ENCODE measurements at places on chromosomes 13 and 19. TPM values are rescaled to one million over a fixed set of nuclear protein-coding genes. Genes with fewer than 3 reads are reported as not detected.

- DNase-seq: peak; percentile 72
Measured at GRCh38 chr13:97124915-97125809, 97.0 kb upstream of the MBNL2 start.

GRCh38 chr13:112602189-112602588, 14.2 kb upstream of the TUBGCP3 start:
- DNase-seq: no peak

DNA sequence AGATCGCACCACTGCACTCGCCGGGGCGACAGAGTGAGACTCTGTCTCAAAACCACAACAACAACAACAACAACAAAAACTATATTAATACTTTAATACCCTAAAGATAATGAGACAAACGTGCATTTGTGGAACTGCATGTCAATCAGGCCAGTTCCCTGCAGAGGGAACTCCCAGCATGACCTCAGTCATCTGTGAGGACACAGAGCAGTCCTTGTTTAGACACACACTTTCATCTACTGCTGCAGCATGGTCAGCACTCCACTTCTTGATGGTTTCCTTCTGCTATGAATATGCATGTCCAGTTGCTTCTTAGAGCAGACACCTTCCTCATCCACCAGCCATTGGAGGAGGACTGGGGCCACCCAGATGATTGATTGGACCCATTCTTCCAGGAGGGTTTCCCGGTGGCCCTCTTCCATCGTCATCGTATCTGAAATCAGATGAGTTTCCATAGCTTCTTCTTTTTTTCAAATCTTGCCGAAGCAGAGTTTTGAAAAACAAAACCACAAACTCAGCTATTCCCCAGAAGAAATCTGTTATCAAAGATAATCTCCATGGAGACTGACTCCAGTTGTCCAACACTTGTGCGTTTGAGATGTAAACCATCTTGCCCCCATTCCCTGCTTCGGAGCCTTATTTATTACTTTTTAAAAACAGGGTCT, 26.5 kb downstream of the ZNF607 start:
- no peak for DNase-seq

DNA sequence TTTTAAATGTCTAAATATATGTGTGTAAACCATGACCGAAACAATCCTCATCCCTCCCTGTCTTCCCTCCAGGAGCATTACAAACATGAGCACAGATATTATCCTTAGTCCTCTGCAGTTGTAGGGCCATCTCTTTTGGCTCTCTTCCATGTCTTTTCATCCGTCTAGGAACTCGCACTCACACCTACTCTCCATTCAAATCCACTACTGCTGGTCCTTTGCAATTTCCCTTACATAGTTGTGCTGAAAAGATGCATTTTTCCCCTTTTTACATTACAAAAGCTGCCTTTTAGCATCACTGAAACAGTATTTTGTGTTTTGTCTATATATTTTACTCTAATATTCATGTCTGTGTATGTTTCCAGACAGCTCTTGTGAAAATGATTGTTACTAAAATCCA, 237.8 kb downstream of the DACH1 start:
- DNase-seq: no peak

Gene ZNF536
- polyA plus RNA-seq: 2.1 TPM

DNA sequence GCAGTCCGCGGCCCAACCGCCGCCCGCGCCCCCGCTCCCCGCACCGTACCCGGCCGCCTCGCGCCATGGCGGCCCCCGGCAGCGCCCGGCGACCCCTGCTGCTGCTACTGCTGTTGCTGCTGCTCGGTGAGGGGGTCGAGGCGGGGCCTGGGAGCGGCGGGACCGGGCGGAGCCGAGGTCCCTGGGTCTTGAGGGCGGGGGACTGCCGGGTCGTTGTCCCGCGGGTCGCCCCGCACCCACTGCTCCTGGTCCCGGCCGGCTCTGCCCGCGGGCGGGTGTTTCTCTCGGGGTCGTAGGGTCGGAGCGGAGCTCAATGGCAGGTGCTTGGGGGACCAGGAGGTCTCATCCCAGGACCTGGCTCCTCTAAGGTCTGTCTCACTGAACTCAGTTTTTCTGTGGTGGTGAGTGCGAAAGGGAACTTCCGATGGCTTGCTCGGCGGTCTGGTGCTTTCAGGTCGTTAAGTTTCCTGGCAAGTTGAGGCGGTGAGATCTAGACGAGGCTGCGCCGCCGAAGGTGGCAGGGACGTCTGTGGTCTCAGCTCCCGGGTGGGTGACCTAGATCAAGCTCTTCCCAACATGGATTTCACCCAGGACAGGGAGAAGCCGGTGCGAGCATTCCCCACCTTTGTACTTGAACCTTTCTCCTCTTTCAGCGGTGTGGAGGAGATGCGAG, 467 bp downstream of the LAMP1 start:
- DNase-seq: no peak

- DNase-seq: no peak
Measured at GRCh38 chr13:93217721-93218261, 8.8 kb upstream of the GPC6 start.

GRCh38 chr19:7888826-7889217, 512 bp downstream of the LRRC8E start:
- no peak for DNase-seq

Gene ERICH4
- 7.5 TPM for polyA plus RNA-seq

DNA sequence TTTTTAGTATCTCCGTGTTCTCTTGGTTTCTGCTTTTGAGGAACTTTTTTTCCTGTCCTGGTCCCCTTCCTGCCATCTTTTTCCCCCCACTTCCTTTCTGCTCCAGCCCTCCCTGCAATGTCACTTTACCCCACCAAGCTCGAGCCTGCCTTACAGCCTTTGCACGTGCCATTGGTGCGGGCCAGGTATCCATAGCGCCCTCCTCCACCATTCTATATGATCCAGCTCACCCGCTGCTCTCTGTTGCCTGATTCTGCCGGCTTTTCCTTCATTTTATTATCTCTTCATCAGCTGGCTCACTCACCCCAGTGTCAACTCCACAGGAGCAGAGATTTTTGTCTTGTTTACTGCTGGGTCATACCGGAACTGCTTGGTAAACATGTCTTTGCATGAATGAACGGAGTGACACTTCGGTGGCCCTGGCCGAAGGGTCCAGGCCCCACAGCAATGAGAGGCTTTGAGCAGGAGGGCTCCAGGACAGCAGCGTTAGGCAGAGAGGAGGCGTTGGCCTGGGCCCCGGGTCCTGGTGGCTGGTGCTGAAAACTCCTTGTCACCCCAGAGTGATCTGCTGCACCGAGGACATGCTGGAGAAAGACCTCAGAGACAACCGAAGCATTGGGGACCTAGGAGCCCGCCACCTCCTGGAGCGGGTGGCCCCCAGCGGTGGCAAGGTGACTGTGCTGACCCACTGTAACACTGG, 1.2 kb downstream of the MRI1 start:
- DNase-seq: no peak

Gene PPP1R13L
- 10.9 TPM for polyA plus RNA-seq

Gene CPT1C
- polyA plus RNA-seq: 11.2 TPM

DNA sequence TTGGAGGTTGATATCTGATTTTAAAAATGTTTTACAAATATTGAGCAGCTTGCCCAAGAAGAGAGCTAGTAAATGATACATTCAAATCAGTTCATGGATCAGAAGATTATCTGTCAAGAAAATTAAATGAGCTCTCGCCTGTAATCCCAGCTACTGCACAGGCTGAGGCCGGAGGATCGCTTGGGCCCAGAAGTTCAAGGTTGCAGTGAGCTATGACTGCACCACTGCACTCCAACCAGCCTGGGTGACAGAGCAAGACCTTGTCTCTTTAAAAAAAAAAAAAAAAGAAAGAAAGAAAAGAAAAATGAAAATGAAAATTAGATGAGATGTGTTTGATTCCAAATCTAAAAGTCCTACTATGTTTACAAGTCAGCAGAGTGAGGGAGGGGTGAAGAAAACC, 2.4 kb downstream of the SPART start:
- DNase-seq: no peak

Gene SIAH3
- polyA plus RNA-seq: 0.78 TPM

Gene NKPD1
- polyA plus RNA-seq: 0.31 TPM

DNA sequence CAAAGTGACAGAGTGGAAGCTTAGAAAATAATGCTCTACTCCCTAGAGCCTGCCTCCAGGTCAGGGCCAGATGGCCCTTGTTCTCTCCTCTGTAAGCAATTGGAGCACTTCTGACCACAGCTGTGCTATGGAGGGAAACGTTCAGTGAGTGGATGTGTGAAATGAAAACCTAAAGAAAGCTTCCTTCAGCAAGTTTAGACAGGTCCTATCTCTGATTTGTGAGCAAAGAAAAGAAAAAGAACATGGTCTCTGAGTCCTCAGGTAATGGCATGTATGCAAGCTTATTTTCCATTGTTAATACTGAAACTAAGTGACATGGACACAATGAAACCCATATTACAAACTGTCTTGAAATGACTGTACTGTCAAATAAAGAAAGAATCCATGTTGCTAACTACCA, 1486.8 kb downstream of the EFNB2 start:
- DNase-seq: no peak

DNA sequence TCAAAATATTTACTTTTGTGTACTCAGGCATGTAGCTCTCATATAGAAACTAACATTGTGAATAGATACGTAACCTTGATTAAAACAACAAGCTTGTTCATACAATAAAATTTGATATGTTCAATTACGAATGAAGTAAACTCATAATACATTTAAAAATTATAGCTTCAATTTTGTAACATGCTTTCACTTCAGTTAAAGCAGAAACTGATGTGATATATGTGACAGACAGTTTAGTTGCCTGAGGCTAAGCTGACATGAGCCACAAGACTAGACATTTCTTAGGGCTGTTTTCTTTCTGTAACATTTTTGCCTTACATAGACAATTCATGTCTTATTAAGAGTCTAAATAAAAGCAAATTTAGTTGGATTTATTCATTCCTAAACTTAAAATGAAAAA, 526.0 kb downstream of the PCDH9 start:
- DNase-seq: no peak

Gene CBLC
- 9.7 TPM for polyA plus RNA-seq

Gene GRIN2D
- polyA plus RNA-seq: 0.83 TPM

Gene SYCN
- not detected for polyA plus RNA-seq

DNA sequence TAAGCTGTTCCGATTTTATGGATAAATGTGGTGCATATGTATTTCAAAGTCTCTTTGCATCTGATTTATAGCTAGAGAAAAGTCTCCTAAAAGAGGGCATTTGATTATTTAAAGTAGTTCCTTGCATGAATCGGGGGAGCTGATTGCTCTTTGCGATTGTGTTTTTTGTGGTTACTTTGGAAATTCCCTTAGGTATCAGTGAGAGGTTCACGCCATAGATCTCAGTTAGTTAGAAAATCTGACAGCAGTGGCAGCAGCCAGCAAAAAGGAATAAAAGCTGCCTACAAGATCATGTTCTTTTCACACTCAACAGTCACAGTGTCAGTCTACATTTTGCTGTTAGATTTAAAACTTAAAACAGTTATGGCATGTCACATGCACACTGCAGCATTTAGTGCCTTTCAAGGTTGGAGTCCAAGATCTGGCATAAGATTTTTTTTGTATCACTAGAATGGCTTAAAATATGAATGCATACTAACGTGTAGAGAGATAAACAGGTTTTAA, 436.5 kb upstream of the PCDH20 start:
- no peak for DNase-seq

Gene PVR
- polyA plus RNA-seq: 42.9 TPM

GRCh38 chr19:28492201-28492600, 720.8 kb downstream of the UQCRFS1 start:
- DNase-seq: no peak

Gene GET3
- 98.0 TPM for polyA plus RNA-seq

DNA sequence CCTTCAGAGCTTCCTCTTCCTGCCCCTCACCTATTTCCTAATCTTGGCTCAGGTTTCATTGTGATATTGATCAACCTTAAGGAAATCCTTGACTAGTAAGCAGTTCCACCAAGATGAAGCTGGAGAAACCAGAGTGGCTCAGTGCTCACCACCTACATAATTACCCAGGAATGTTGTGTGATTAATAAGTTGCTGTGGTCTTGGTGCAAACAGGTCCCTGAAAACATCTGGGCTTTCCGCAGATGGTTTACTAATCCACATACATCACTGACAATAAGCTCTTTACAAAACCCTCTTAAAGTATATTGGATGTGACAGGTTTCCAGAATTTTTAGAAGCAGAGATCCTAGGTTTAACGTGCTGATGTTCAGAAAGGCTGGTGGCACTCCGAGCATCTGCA, 8.6 kb upstream of the SERP2 start:
- DNase-seq: no peak

- DNase-seq: no peak
Measured at GRCh38 chr13:110105136-110105535, 201.8 kb downstream of the COL4A1 start.

Measured in renal pelvis (tissue), 12 donors.